Stimulated activated CD4-positive, alpha-beta T cell treated with anti-CD3 and anti-CD28 coated beads, Interleukin-2, amount 100 ng/mL, for 24 hours (primary cell): ENCODE measurements at places on chromosomes 11 and 22.
A peak's percentile ranks its signal among the peaks of the same experiment; 100 is the strongest.

DNA sequence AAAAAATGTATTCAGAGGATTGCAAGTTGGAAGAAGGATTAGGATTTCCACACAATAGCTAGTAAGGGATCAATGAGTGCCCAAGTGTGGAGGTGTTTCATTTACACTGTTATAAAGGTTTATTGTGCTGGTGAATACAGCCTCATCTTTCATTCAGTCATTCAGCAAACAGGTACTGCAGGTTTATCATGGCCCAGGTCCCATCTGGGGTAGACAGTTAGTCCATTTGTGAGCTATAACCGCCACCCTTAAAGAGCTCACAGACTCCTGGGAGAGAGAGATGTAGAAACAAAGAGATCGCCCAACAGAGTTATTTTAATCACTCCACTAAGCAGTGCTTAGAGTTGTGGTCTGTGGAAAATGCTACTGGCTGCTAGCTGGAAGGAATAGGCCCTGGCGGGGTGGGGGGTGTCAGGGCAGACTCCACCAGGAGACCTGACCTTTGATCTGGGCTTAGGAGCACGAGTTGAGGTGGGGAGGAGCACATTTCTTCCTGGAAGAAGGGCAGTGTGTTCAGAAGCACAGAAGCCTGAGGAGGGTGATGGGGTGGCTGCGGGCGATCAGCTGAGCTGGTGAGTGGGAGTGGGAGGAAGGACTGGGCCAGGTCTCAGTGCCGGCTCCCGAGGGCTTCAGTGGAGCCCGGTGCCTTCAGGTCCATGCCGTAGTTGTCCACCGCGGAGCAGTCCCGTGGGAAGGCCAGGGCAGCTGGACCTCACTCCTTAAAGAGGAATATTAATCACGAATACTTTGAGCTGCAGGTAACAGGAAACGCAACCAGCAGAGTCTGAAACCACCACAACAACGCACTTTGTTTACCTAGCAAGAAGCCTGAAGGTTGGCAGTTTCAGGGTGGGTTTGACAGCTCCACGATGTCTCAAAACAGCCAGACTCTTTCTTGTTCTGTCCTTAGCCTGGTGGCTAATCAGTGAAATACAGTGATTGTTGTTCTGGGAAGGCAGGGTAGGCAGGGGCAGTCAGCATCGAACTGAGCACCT lies 11.2 kb downstream of the TOM1 start:
- no peak for DNase-seq

- DNase-seq, result no peak
Observed at GRCh38 chr11:18253233-18253632, 4.8 kb upstream of the SAA2 start.

DNA sequence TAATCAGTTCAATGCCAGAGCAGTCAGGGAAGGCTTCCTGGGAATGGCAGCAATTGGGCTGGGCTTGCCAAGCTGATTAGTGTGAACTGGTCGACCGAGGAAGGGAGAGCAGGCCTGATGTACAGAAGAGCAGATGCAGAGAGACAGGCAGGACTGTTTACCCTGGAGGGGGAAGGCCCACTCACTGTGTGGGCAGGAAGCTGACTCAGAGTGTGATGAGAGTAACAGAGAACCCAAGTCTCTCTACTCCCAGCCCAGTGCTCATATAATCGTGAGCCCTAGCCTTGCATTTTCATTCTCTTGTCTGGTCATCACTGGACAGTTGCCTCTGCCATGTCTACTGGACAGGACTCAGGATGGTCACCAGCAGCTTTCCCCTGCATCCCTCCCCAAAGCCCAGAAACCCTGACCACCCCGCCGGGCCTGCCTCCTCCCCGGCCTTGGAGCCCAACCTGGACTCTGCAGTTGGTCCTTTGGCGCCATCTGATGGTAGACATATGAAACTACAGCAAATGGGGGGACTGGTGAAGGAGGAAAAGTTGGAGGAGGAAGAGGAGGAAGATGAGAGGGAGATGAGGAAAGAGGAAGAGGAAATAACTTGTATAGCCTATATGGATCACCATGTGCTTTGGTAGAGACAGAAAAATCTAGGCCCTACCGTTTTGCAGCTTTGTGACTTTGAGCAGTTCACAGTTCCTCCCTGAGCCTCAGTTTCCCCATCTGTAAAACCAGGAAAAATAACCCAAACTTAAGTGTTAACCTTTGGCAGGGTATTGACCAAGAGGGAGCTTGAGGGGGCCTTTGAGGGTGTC lies 43.4 kb upstream of the PRDM11 start:
- peak; percentile 59 for DNase-seq

DNA sequence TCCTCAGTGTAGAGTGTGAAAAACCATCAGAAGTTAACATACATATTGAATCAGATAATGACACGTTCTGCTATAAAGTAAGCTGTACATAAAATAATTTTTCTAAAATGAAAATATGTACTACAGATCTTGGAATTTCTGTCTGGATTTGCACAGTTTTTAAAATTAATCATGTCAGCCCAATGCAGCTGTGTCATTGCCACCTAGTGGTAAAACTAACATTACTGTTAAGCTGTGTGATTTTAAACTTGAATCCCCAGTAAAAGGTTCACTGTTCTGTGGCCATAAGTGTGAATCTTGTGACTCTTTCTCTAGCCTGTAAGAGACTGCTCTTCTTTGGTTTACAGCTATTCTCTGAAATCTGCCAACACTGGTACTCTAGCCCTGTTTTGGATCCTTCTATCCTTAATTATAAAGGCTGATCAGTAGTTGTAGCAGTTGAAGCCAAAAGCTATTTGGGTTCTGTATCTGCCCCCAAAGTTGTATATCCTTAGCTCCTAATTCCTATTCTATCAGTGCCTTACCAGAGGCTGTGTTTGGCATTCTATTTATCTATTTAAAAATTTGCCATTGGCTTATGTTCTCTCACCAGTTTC lies 4.0 kb downstream of the JRKL start:
- DNase-seq, result no peak

- no peak for DNase-seq
Observed at GRCh38 chr11:119793335-119793984, 64.5 kb upstream of the NECTIN1 start.

- no peak for DNase-seq
Observed at GRCh38 chr11:73218830-73219215, 742 bp downstream of the P2RY2 start.

- no peak for DNase-seq
Observed at GRCh38 chr22:24149198-24149590, 32.1 kb upstream of the SUSD2 start.

DNA sequence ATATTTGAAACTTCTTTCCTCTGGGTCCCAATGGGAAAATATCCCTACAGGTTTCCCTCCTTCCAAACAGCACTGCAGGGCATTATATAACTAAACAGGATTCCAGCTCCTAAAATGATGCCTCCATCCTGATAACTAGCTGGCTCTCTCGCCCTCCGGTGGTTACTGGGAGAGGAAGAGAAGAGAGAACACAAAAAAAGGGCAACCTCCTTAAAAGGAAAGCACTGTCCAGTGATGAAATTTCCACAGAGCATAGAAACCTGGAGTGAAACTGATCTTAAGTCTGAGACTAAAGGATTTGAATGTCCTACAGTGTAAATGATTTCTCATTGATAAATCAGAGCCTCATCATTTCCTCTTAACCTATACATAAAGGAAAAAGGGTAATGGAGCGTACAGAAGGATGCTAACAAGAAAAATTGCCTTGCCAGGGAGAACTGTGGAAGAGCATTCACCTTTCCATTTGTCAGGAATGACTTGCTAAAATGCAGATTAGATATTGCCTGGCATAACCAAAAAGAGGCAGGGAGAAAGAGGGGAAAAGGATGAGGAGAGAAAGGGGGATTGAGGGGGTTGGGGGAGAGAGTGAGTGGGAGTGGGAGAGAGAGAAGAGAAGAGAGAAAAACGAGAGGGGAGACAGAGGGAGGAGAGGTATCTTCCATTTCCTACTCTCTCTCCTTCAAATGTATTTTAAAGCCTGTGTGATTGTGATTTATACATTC lies 121.3 kb downstream of the APOL5 start:
- DNase-seq, result no peak

DNA sequence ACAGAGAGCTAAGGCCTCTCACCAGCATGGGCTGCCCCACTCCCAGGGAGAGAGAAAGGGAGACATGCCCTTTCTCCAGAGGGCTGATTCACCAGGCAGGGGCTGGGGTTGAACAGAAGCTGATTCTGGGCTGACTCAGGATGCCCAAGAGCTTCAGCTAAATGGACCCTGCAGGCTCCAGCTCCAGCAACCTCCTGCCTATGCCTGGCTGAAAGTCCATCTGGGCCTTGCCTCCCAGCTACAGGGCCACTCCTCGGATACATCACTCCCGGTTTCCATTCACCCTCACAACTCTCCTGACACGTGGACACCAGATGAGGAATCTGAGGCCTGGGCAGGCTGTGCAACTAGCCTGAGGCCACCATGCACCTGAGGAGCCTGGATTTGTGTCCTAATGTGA lies 215.5 kb downstream of the BUD13 start:
- DNase-seq, result no peak

DNA sequence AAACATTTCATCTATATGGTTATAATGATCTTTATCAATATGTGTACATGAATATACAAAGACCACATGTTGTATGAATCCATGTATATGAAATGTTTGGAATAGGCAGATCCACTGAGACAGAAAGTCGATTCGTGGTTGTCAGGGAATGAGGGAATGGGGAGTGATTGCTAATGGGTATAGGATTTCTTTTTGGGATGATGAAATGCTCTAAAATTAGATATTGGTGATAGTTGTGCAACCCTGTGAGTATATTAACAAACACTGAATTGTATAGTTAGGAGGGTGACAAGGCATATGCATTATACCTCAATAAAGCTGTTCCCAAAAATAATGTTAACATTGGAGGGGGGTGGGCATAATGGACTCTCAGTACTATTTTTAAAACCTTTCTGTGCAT lies 5.0 kb upstream of the PTPMT1 start:
- no peak for DNase-seq

DNA sequence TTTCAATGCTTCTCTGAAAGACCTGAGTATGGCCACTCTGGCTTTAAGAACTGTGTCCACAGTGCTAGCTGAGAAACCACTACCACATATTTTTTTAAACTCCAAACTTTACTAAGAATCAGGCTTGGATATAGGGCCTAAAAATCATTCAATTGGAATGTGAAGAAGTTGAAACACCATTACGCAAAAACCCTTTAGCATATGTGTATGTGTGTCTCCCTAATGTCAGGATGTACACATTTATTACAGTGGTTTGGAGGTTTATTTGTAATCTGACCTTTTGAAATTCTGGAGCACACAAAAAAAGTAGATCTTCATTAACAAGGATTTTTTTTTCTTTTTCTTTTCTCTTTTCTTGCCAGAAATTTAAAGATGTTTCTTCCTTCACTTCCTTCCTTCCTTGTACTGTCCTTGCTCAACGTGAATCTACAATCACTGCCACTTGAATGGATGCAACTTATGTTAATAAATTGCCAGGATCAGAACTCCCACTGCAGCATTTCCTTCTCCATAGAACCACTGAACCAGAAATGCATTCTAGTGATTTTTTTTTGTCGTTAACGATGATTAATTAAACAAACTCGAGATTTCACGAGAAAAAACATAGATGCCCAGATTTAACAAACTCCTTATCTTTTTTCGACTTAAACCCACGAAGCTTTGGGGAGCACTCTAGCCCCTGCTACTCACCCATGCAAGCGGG lies 3.1 kb upstream of the ADM start:
- no peak for DNase-seq

GRCh38 chr11:125423247-125423849 lies 72.7 kb downstream of the FEZ1 start:
- peak; percentile 5 for DNase-seq

GRCh38 chr11:13160346-13160745 lies 117.2 kb upstream of the BMAL1 start:
- no peak for DNase-seq

- no peak for DNase-seq
Observed at GRCh38 chr11:12220305-12220704, 109.9 kb downstream of the MICAL2 start.

DNA sequence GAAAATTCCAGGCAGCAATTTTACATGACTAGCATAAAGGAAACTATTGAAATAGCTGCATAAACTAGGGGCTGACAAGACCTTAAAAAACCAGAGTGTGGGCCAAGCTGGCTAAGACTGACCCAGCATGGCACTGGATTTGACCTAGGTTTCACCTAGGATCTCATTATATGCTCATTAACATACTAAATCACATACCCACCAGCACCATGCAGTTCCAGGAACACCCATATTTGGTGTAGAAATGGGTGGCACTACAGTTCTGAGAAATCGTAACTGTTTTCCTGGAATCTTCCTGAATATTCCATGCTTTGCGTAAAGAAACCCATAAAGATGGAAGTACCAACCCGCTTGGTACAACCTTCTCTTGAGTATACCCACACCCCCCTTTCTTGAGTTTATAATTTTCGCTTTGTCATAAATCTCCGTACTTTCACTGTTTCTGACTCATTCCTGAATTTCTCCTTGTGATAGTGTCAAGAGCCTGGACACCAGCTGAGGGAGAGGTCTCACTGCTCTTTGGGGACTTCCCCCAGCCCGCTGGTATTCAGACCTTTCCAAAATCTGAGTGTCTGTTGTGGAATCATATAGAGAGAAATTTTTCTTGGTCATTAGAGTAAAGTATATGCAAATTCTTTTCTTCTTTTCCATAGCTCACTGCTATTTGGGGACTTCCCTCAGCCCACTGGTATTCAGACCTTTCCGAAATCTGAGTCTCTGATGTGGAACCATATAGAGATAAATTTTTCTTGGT lies 55.1 kb downstream of the MTMR3 start:
- DNase-seq, result no peak
